ENCODE measurements at places on chromosomes 16 and 17.
A peak's percentile ranks its signal among the peaks of the same experiment; 100 is the strongest.

DNA sequence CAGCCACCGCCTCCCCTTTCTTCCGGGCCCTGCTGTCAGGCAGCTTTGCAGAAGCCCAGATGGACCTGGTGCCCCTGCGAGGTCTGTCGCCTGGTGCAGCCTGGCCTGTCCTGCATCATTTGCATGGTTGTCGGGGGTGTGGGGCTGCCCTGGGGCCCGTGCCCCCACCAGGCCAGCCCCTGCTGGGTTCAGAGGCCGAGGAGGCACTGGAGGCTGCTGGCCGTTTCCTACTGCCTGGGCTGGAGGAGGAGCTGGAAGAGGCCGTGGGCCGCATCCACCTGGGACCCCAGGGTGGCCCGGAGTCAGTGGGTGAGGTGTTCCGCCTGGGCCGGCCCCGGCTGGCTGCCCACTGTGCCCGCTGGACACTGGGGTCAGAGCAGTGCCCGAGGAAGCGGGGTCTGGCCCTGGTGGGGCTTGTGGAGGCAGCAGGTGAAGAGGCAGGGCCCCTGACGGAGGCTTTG is 5.5 kb upstream of the TGFB1I1 start:
- DNase-seq: no peak

GRCh38 chr17:67546578-67547527 is 169.8 kb downstream of the PITPNC1 start:
- no peak for DNase-seq

DNA sequence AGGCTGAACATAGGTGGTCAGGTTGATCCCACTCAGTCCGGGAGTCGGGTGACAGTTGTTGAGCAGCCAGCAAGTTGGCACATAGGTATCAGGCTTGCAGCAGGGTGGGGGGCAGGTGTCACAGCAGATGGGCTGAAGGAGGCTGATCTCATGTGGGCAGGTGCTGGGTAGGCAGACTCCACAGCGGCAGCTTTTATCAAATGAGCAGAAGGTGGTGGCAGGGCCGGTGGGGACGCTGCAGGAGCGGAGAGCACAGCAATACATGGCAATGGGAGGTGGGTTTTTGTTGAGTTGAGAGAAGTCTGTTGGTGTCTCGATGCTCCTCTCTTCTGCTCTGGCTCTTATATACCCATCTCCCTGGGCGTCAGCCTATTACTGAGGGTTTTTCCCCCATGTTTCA is at the start of gene KRTAP3-1:
KRTAP3-1 (minus strand) TSS at position 318 of the 400 bp plus-strand sequence; CDS start at position 264, 54 bp downstream.
- DNase-seq: no peak

DNA sequence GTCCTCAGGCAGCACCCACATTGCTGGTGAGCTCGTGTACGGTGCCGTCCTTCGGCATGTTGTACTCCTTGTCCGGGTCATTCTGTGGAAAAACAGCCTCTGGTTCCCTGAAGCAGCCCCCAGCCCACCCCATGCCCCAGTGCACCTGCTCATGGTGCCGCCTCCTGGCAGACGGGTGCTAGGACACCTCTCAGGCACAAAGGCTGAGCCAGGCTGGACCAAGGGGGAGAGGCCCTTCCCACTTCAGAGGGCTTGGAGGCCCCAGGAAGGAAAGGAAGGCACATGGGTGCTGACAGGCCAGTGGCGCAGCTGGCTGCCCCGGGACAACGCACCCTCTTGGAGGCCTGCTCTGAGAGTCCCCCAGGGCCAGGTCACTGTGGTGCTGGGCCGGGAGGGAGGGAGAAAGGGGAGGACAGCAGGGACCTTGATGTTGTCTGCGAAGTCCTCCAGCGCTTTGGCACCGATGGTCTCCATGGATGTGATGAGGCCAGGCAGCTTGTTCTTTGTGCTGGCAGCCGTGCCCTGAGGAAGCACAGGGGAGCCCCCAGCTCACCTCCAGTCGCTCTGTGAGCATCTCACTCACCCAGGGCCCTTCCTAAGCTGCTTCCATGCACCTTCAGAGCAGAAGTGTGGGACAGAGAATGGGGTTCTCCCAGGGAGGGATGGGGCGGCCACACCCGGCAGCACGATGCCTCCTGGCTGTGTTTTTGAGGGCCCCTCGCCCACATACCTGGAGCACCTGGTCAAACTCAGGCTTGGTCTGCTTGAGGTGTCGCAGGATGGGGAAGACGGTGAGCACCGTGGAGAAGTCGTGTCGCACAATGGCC is 9.3 kb downstream of the ZACN start:
- DNase-seq: no peak

GRCh38 chr17:5203178-5203907 is 11.7 kb upstream of the ZNF594 start:
- no peak for DNase-seq

GRCh38 chr16:50718061-50718760 is 23.7 kb upstream of the CYLD start:
- DNase-seq: no peak

GRCh38 chr17:46979147-46979863 is at the start of gene RPRML:
Gene RPRML, minus strand, starts transcription at chr17:46979253. Its CDS starts 246 bp downstream, at chr17:46979007.
- DNase-seq: no peak

GRCh38 chr16:13448346-13448745 is 471.6 kb upstream of the ERCC4 start:
- no peak for DNase-seq

- no peak for DNase-seq
Measured at GRCh38 chr16:26957283-26957859, 109.4 kb upstream of the C16orf82 start.

- DNase-seq: no peak
Measured at GRCh38 chr17:19359856-19360255, 2.7 kb downstream of the B9D1 start.

GRCh38 chr17:61331886-61332285 is 67.8 kb upstream of the TBX2 start:
- no peak for DNase-seq

- no peak for DNase-seq
Measured at GRCh38 chr16:71350821-71351557, 7.5 kb upstream of the CALB2 start.

GRCh38 chr16:83623091-83623730 is 184.6 kb upstream of the HSBP1 start:
- DNase-seq: no peak

GRCh38 chr17:45687594-45687993 is 96.5 kb upstream of the CRHR1 start:
- no peak for DNase-seq

DNA sequence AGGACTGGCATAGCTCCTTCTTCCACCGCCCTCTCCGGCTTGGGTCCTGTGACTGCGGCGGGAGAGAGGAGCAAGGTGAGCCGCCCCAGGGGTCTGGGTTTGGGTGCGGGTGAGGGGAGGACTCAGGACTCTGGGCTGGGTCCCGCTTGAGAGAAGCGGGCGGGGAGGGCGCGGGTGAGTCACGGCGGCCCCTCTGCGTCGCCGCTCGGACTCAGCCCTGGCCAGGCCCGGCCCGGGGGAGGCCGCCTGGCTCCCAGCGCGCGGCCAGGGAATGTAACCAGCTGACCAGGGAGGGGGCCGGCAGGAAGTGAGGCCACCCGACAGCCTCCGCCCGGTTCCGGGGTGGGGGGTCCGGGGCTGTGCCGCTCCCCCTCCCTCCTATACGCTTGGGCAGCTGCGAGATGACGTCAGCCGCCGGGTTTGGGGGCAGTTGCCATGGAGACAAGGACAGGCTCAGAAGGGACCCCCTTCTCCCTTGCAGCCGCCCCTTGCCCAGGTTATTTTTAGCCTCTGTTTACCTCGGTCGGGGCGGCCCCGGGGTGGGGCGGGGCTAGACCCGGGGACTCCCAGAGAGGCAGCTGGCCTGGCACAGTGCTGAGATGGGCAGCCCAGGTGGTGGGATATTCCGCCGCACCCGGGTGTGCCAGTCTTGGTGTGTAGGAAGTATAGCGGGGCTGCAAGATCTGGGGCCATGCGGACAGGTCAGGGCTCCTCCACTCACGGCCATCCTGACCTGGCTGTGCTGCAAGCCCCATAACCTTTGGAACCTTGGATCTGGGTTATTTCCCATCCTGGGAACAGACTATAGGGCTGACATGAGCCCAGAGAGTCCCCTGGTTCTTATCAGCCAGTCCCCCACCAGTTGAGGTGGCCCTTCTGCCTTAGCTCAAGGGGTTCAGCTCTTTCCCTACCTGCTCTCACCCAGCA is 1.6 kb downstream of the RIPOR1 start:
- DNase-seq: no peak

GRCh38 chr17:62671553-62671952 is 44.1 kb downstream of the MRC2 start:
- no peak for DNase-seq

GRCh38 chr17:52298881-52299280 is 140.4 kb upstream of the CA10 start:
- no peak for DNase-seq

DNA sequence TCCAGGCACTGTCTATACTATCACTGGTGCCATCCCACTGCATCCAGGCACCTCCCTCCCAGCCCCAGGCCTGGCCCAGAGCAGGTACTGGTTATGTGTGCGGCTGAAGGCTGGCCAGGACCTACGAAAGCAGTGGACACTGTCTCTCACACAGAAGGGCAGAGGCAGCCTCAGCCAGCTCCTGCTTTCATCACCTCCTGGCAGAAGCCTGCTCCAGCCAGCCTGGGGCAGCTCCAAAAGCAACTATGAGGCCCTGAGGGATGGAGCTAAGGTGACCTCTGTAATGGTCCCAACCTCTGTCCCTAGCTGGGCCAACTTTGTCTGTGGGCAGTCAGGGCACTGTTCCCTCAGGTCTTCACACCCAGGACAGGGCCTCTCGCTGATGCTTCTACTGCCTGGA is 18.8 kb downstream of the HSD11B2 start:
- DNase-seq: no peak

DNA sequence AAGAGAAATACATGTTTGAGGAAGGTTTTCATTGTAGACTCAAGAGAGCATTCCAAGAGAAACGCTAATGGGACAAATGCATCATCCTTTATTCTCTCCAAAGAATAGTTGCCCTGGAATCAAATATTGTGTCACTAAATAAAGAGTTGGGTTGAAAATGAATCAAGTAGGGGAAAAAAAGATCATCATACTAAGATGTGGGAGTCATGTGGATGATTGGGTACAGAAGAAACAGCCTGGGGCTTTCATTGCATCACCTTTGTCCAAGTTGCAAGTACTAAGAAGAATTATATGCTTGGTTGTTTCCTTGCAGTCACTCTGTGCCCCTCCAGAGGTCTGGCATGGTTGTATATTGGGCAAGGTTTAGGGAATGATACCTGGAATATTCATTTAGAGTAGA is 658.9 kb downstream of the TOX3 start:
- DNase-seq: no peak

GRCh38 chr17:79018370-79018695 is 5.6 kb upstream of the C1QTNF1 start:
- DNase-seq: no peak

DNA sequence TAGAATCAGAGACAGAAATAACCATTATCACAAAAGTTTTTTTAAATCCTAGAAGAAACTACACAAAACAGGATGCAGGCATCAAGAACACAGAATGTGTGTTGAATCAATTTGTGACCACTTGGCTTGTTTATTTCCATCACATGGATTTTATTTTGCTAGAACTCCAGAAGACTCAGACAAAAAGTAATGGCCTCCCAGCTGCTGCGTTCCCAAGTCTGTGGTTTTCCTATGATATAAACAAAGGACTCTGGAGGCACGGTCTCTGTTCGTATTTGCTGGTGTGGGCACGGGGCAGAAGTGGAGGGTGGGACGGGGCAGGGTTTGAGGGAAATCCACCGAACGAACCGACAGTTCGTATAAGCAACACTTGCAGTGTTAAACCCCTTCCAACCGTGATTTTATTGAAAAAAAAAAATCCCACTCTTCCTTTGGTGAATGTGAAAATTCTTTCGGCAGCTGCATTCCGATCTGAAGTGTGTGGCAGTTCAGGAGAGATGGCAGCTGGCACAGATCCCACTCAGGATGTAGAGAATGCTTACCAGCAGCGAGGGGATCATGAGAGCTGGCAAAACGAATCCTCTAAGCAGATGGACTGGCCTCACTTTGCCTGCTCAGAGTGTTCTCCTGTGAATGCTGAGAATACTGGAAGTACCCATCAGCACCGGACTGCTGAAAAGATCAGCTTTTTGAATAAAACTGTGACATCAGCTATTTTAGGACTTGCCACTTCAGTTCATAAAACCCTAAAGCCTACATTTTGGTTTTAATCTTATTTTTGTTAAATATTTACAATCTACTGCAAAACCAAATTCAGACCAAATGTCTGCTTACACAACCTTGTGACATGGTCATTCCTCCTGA is 165.2 kb downstream of the VPS53 start:
- no peak for DNase-seq

DNA sequence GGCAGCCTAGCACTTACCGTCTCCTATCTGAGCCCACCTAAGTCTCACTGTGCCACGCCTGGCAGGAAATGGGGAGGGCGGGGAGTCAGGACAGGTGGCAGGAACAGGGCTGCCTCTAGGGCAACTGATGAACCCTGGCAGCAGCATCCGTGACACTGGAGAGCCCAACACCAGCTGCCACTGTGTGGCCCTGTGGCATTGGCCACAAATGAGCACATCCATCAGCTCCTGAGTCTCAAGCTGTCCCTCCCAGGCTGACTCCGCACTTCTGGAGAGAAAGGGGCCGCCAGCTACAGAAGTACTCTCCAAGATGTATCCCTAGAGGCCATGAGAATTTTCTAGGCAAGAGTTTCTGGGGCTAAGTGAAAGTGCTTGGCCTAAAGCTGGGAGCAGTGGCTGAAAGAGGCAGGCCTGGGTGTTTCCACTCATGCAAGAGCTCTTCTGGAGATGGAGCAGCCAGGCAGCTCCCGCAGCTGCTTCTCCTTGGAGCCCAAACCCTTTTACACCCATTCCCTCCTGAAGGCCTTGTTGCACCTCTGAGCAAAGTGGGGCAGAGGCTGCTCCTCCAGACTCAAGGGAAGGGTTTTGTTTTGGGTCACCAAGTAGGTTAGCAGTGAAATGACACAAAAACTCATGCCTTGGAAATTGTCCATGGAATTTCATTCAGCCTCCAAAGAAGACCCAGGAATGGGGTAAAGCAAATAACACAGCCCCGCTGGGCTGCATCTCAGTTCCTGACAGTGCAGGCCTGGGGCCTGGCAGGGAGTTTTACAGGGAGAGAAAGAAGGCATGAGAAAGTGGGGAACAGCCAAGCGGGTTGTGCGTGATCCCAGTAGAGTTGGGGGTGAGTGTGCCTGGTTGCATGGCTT is 25.8 kb downstream of the PEMT start:
- DNase-seq: no peak

DNA sequence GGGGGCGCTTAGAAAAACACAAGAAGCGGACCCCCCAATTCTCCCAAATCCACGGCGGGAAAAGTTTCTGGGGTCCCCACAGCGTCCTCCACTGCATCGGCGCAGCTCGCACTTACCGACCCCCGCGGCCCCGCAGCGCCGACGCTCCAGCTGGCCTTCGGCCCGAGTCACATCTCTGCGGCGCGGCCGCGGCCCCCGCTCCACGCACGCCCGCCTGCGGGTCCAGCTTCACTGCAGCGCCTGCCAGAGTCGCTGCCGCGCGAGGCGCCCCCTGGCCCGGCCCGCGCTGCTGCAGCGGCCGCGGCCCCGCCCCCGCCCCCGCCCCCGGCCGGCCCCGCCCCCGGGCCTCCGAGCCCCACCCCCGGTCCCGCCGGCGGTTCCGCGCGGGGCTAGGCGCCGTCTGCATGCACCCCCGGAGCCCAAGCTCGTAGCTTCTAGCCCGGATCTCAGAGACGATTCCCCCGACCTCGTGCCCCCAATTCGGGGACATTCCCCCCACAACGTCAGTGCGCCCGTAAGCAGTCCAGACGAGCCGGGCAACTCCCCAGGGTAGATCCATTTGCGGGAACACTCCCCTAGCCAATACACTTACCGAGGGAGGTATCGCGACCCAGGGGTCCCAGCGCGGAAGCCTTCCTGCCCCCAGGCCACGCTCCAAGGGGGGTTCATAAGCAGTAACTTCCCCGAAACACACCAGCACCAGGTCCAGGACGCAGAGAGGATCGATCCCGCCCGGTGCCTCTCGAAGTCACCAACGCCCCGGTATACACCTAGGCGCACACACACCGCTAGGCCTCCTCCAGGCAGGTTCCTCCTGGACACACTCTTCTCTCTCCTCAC is at the start of gene GPRC5B:
GPRC5B (minus strand) TSS at position 238 of the 840 bp plus-strand sequence. CDS start 12,003 bp downstream, outside the sequence.
- peak; percentile 60 for DNase-seq
